Activated T-cell treated with anti-CD3 and anti-CD28 coated beads, Interleukin-2, amount 50 U/mL, for 72 hours (primary cell): ENCODE measurements at places on chromosomes 5 and 9. TPM values are rescaled to one million over a fixed set of nuclear protein-coding genes. Genes with fewer than 3 reads are reported as not detected.

- H3K4me3 ChIP-seq, result peak overlapping the region; percentile 83
- H3K27ac ChIP-seq, result no peak overlapping the region
- H3K27me3 ChIP-seq, result no peaks in the 10 kb centered on the region
- no peaks in the 10 kb centered on the region for H3K36me3 ChIP-seq
- DNase-seq, result no peak
Observed at GRCh38 chr9:93057703-93058354, 672 bp upstream of the SUSD3 start.

GRCh38 chr5:138990986-138991590 is 116.0 kb upstream of the LRRTM2 start:
- no peak overlapping the region for H3K4me3 ChIP-seq
- DNase-seq, result no peak

GRCh38 chr9:91247278-91247677 is 114.4 kb downstream of the AUH start:
- H3K4me1 ChIP-seq, result peaks cover 64% of the 10 kb centered on the region
- no peak overlapping the region for H3K4me3 ChIP-seq
- DNase-seq, result no peak
- H3K36me3 ChIP-seq, result peaks cover 9% of the 10 kb centered on the region

GRCh38 chr9:107567462-107567861 is 77.9 kb upstream of the KLF4 start:
- H3K36me3 ChIP-seq, result no peaks in the 10 kb centered on the region
- no peaks in the 10 kb centered on the region for H3K4me1 ChIP-seq
- no peak overlapping the region for H3K4me3 ChIP-seq
- no peak overlapping the region for H3K27ac ChIP-seq

- H3K4me1 ChIP-seq, result peaks cover 19% of the 10 kb centered on the region
- no peaks in the 10 kb centered on the region for H3K27me3 ChIP-seq
- H3K27ac ChIP-seq, result peak overlapping the region; percentile 47
- no peak for DNase-seq
- peaks cover 5% of the 10 kb centered on the region for H3K36me3 ChIP-seq
Observed at GRCh38 chr5:150762211-150762610, 3.4 kb upstream of the DCTN4 start.

- H3K36me3 ChIP-seq, result no peaks in the 10 kb centered on the region
- H3K4me1 ChIP-seq, result no peaks in the 10 kb centered on the region
- H3K27me3 ChIP-seq, result peaks cover 19% of the 10 kb centered on the region
- no peak overlapping the region for H3K4me3 ChIP-seq
- H3K27ac ChIP-seq, result no peak overlapping the region
Observed at GRCh38 chr9:91659529-91660495, 236.2 kb upstream of the NFIL3 start.

DNA sequence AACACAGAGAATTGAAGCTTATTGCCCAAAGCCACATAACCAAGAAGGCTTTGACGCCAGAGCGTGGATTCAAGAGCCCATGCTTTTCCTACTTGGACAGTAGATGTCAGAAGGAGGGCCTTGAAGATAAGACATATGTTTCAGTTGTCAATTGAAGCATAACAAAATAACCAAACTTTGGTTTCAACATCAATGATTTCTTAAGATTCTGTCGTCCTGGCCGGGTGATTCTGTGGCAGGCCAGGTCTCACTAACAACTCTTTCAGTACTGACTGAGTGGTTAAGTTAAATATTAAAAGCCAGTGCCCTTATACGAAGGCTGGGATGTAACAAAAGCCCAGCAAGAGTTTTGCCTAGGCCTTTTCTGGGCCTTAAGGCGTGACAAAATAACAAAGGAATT is 94.0 kb downstream of the RCL1 start:
- no peak overlapping the region for H3K27ac ChIP-seq
- no peak overlapping the region for H3K4me3 ChIP-seq
- no peaks in the 10 kb centered on the region for H3K27me3 ChIP-seq

DNA sequence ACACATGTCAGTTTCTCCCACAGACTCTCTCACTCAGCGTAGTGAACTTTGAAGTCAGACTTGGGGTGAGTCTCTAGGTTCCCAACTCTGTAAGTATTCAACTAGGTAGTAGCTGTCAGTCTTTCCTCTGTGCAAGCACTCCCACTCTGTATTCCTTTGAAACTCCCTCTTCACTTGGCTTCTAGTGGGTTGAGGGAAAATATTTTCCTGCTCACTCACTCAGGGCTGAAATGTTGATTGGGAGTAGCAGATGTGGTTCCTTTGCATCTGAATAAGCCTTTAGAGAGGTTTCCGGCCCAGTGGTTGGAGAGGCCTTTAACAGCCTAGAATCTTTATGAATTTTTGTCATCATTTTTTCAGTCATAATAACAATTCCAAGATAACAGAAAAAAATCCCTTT is 18.1 kb upstream of the ARRDC3 start:
- H3K4me1 ChIP-seq, result peaks cover 7% of the 10 kb centered on the region
- H3K4me3 ChIP-seq, result no peak overlapping the region
- no peaks in the 10 kb centered on the region for H3K27me3 ChIP-seq

GRCh38 chr5:174785120-174785680 is 60.8 kb downstream of the MSX2 start:
- no peak overlapping the region for H3K27ac ChIP-seq
- H3K27me3 ChIP-seq, result no peaks in the 10 kb centered on the region
- H3K4me3 ChIP-seq, result no peak overlapping the region
- H3K4me1 ChIP-seq, result no peaks in the 10 kb centered on the region
- no peaks in the 10 kb centered on the region for H3K36me3 ChIP-seq

GRCh38 chr5:172770675-172771438 is at the start of gene DUSP1:
Gene DUSP1 (minus strand): TSS chr5:172771195. CDS start chr5:172770952, 243 bp downstream.
- peak within 1 kb of the TSS; percentile 95 for H3K27ac ChIP-seq
- no peaks in the 10 kb centered on the region for H3K27me3 ChIP-seq
- peaks cover 64% of the 10 kb centered on the region for H3K4me1 ChIP-seq
- peaks cover 9% of the 10 kb centered on the region for H3K36me3 ChIP-seq

DNA sequence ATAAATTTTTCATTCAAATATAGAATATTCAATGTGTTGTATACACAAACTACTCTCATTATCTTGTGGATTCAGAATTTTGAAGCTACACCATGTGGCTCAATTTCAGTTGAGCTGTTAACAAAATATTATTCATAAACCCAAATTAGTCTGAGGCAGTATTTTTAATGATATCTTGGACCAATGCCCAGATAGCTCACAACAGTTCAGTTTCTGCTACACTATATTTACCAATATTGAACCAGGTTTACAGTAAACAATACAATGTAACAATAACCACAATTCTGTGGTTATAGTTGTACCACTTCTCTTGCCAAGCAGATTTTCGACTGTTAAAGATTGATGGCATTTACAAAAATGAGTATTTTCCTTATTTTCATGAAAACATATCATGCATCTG is 99.9 kb downstream of the SSBP2 start:
- no peak for DNase-seq
- no peak overlapping the region for H3K27ac ChIP-seq
- no peaks in the 10 kb centered on the region for H3K27me3 ChIP-seq
- H3K4me3 ChIP-seq, result no peak overlapping the region

DNA sequence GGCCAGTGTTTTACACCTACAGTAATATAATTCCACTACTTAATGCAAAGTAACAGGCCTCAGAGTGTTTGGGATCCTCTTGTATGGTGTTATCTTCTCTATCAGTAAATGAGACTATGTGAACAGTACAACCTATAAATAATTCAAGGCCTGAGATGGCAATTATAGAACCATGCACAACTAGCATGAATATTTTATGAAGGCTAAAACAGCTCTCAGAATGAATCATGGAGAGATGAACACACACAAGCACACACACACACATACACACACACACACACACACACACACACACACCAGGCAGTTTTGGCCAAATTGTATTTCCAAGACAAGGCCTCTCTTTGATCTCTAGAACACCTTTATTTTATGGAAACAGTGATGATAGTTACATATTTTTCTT is 224.9 kb downstream of the EBF1 start:
- H3K4me1 ChIP-seq, result peaks cover 49% of the 10 kb centered on the region
- peak overlapping the region; percentile 54 for H3K4me3 ChIP-seq
- peak overlapping the region; percentile 92 for H3K27ac ChIP-seq
- no peaks in the 10 kb centered on the region for H3K36me3 ChIP-seq

DNA sequence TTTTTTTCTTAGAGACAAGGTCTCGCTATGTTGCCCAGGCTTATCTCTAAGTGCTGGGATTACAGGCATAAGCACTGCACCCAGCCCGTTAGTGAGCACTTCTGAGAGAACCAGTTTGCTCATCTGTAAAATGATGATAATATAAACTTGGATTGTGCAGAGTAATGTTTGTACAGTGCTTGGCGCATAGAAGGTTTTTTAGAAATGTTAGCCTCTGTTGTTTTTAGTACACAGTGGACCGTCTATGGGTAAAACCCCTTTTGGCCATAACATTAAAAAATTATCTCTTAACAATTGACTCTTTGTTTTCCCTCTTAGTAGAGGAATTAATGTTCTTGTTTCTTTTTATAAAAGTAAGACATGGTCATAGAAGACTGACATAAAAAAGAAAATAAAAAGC is 202.1 kb downstream of the PCSK5 start:
- no peaks in the 10 kb centered on the region for H3K4me1 ChIP-seq
- no peaks in the 10 kb centered on the region for H3K27me3 ChIP-seq
- H3K4me3 ChIP-seq, result no peak overlapping the region
- H3K36me3 ChIP-seq, result no peaks in the 10 kb centered on the region

DNA sequence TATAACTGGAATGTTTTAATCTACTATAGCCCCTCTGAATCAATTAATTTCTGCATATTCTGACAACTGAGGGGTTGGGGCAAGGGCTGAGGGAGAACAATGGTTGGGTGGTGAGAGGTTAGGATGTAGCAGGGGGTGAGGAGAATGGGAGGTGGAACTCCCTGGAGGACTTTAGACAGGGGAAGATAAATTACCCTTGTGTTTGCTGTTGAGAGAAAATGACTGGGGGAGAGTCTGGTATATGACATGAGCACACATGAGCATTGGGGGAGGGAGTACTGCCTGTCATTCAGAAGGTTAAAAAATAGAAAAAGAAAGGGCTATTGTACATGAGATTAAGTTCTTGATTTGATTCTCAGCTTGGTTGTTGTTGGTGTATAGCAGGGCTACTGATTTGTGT is 37.2 kb upstream of the PAPPA start:
- no peak for DNase-seq
- H3K27me3 ChIP-seq, result no peaks in the 10 kb centered on the region
- no peaks in the 10 kb centered on the region for H3K4me1 ChIP-seq
- H3K4me3 ChIP-seq, result no peak overlapping the region

DNA sequence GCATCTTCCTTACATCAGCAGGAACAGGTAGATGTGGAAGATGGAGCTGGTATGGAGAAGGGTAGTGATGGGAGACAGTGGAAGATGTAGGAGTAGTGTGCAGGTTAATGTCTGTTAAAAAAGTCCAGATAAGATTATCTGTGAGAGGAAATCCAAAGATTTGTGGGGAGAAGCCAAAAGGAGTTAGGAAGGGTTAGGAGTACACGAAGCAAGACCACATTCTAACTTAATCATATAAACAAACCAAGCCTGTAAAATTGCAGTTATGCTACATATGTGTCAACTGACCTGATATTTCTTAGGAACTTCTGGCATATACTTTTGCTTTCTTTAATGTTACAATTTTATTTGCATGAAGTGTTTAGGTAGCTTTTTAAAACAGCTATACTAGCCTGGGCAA is 142.1 kb upstream of the DMRT1 start:
- H3K36me3 ChIP-seq, result no peaks in the 10 kb centered on the region
- DNase-seq, result no peak
- H3K27me3 ChIP-seq, result no peaks in the 10 kb centered on the region
- no peak overlapping the region for H3K4me3 ChIP-seq

DNA sequence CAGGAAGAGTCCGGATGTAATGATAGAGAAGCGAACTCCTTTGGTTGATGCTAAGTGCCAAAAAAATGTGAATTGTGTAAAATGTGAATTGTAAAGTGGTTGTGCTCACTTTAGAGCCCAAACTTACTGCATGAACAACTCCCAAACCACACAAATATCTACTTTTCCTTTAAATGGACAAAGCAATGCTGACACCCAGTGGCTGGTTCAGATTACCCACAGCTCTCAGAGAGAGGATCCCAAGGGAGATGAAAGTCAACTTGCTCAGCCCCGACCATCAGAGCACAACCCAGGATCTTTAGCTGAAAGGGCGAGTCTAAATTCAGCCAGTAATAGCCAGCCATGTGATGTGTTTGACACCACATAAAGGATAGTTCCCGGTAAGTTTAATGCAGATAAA is 133.7 kb downstream of the NMUR2 start:
- H3K27ac ChIP-seq, result no peak overlapping the region
- H3K27me3 ChIP-seq, result no peaks in the 10 kb centered on the region
- no peak overlapping the region for H3K4me3 ChIP-seq
- H3K36me3 ChIP-seq, result no peaks in the 10 kb centered on the region

DNA sequence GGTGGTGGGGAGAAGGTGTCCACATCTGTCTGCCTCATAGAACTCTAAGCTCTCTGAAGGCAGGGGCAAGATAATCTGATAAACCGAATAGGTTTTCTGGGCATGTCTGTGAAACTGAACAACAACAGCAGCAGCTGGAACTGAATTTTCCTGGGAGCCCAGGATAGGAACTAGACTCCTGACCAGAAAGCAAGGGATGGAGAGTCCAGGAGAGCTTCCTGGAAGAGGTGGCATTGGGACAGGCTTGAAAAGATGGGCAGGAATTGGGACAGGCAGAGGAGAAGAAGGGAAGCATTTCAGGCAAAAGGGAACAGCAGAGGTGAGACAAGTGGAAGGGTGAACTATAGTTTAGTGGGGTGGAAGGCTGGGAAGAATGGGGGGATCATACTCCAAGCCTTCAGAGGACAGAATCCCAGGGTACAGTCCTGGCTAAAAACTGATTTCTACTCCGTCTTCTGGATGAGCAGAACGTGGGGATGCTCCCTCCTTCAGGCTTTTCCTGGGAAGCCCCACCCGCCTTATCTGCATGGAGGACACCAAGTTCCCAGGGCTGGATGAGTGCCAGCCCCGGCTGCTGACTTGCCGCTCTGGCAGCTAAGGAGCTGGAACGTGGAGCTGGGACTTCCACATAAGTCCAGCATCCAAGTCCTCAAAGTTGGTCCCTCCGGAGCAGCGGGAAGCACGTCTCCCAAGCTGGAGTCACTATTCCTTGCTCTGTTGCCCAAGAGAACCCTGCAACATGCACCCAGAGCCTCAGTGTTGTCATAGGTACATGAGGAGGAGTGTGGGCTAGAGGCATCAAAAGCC is 13.9 kb upstream of the KIF12 start:
- no peaks in the 10 kb centered on the region for H3K36me3 ChIP-seq
- H3K4me3 ChIP-seq, result no peak overlapping the region
- no peak overlapping the region for H3K27ac ChIP-seq
- no peaks in the 10 kb centered on the region for H3K4me1 ChIP-seq
- peaks cover 27% of the 10 kb centered on the region for H3K27me3 ChIP-seq

DROSHA gene
- total RNA-seq, result 74.5 TPM

IFNA8 gene
- total RNA-seq, result not detected

FREM1 gene
- not detected for total RNA-seq

TRPM6 gene
- 0.10 TPM for total RNA-seq

CAMK2A gene
- not detected for total RNA-seq

IL33 gene
- total RNA-seq, result not detected

CNTNAP3 gene
- total RNA-seq, result not detected

NIM1K gene
- 3.4 TPM for total RNA-seq

IL4 gene
- total RNA-seq, result 1.5 TPM

ESM1 gene
- total RNA-seq, result not detected
